Left cardiac atrium (tissue), 4 donors: ENCODE measurements at places on chromosomes 1 and 21. TPM values are rescaled to one million over a fixed set of nuclear protein-coding genes. Genes with fewer than 3 reads are reported as not detected.

Gene RXFP4
- not detected for total RNA-seq

DNA sequence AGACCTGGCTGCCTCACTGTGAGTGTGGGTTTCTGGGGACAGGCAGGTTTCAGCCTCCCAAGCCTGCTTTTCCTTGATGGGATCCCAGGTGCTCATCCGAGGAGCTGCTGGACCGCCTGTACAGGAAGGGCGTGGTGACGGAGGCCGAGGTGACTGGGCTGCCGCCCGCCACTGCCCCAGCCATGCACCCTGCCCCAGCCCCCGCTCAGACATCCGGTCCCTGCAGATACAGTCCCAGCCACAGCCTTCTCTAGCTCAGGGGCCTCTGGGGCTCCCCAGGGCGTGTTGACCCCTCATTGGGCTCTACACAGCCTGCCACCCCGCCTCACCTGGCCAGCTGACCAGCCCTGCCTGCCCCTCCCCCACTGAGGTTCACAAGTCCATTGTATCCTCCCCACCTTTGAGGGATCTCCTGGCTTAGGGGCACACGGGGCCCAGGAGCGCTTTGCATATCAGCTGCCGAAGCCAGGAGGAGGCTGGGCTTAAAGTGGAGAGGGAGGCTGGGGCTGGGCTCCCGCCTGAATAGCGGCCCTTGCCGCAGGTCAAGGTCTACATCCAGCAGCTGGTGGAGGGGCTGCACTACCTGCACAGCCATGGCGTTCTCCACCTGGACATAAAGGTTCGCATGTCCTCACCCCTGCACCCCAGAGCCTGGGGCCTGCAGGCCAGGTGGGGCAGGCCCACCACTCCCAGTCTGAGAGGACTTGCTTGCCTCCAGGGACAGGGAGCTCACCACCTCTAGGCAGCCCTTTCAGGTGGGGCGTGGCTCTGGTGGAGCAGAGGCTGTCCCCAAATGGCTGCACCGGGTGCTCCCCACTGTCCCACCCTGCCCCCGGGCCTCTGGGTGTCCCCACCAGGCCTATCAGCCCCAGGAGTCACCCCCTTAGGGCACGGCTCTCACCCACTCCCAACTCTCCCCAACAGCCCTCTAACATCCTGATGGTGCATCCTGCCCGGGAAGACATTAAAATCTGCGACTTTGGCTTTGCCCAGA is 38.5 kb downstream of the TRIM11 start:
- peak; percentile 28 for DNase-seq

GRCh38 chr1:219433496-219434131 is 179.3 kb downstream of the ZC3H11B start:
- no peak for DNase-seq

DNA sequence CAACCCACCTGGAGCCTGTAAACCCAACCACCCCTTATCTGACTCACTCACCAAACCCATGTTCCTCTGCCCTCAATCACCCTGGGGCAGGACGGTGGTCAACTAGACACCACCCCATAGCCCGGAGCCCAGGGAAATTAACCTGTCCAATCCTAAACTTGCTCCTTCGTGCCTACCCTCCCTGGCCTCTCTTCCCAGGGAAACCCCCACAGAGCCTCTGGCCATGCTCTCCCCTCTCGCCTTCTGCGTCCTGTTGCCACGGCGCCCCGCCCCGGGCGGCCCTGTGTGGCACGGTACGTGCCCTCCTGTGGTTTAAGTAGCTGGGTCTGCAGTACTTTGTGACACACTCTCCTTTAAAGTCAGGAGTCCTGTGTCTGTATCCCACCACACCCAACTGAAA is 4.0 kb upstream of the FTCD start:
- no peak for DNase-seq

DNA sequence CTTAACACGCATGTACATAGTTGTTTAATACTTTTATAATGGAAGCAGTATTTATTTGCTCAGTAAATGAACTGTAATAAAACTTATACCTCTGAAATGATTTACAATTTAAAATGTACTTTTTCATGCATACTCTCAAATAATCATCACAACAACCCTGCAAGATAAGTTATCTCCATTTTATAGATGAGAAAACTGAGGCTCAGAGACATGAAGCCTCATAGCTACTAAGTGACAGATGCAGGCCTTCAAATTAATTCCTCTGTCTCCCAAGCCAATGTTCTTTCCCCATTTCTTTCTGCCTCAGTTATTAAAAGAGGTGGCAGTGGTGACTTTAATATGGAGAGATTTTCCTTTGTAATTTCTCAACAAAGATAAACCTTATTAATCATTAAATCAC is 19.6 kb upstream of the CLCA1 start:
- DNase-seq, result no peak

DNA sequence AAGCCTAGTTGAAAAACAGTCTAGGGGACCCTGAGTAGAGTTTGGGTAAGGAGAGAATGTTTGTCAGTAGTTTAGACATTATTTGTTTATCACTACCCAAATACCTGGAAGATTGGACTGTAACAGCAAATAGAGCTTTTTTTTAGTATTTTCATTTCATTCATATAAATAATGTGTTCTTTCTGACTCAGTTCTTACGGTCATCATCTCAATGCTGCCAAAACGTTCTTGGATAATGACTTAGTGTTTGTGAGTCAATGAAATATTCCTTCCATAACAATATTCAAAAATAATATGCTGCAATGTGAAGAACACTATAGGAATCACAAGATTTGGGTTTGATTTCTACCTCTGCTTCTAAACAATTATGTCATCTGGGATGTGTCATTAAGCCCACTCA is 400.0 kb upstream of the PKN2 start:
- no peak for DNase-seq

DNA sequence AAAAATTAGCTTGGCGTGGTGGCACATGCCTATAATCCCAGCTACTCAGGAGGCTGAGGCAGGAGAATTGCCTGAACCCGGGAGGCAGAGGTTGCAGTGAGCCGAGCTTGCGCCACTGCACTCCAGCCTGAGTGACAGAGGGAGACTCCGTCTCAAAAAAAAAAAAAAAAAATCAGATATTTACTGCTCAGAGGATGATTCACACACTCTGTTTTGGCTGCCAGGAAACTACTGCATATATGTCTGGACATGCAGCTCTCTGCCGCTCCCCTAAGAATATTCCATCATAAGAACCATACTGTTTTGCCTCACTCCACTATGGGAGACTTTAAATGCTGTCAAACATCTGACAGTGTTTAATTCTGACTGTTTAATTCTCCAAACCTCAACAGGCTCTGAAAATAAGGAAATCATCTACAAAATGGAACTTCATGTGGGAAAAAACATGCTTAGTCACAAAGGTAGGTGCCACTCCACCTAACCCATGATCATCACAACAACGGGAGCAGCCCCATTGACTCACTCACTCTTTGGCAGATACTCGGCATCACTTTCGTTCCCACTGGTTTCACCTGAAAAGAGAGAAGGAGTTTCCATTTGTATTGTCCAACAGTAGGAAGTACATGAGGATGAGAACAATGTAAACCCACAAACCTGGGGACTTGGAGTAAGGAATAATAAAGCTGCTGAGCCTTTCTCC is 29.3 kb upstream of the BCAS2 start:
- DNase-seq, result no peak

DNA sequence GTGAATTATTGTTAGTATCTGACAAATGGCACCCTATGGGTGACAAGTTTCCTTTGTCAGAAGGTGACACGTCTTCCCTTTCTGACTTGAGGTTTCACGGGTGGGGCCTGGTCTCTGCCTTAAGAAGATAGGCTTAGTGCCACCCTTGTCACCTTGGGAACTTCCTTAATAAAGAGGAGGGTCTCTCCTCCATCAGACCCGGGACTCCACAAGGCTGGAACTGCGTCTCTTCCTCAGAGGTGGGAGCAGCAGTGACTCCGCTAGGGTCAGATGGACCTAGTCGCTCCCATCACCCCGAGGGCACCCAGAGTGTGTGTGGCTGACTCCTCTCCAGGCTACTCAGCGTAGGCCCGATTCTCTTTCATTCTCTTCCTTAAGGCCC is 774 bp upstream of the WDTC1 start:
- no peak for DNase-seq

DNA sequence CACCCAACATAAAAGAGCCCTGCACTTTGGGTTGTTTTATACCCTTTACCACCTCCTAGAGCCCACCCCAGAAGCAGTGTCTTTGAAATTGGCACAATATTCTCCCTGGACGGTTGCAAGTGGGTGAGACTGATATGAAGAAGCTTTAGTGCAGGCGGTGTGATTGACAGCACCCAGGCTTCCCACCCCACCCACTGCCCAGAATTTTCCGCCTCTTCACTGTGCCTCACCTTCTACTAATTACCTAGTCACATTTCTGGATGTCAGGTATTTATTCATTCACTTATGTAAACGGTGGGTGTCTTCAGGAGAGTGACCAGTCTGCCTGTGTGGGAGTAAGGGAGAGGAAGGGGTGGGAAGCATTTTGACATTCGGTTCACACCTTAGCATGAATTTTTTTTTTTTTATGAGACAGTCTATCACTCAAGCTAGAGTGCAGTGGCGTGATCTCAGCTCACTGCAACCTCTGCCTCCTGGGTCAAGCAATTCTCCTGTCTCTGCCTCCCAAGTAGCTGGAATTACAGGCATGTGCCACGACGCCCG is 1.7 kb upstream of the FAM89A start:
- no peak for DNase-seq

GRCh38 chr1:193260896-193261295 is 74.5 kb upstream of the B3GALT2 start:
- no peak for DNase-seq

- DNase-seq, result no peak
Observed at GRCh38 chr1:11748294-11749202, 12.6 kb downstream of the AGTRAP start.

DNA sequence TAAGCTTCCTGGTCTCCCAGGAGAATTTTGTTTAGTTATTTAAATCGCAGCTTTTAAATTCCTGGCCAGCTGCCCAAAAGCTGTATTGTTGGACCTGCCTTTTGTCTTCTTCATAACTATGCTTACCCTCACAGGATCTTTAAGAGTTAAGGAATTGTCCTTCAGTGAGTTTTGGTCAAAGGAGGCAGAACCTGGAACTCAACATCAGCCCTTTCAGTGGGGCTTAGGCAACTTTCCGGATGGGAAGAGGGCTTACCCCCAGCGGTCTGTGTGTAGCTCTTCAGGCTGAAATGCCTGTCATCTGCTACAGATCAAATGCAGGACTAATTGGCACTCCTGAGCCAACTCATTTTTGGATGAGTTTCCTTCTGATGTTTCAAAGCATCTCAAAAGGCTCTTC is 402.6 kb downstream of the SIPA1L2 start:
- no peak for DNase-seq

DNA sequence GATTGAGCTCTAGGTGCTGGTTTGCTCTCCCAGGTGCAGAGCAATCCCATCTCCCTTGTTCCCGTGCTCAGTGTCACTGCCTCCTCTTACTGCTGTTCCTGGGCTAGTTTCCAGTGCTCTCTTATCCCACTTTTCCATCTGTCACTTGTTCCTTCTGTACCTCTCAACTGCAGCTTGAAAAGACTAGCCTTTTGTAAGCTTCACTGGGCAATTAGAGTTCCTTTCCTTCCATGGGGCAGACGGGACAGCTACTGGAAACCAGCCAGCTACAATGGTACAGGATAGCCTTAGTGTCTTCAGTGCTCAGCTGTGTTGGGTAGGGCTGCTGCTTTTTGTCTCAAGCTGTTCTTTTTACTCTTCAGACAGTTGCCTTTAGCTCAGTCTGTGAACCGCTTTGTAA is 31.6 kb downstream of the AGT start:
- DNase-seq, result no peak

DNA sequence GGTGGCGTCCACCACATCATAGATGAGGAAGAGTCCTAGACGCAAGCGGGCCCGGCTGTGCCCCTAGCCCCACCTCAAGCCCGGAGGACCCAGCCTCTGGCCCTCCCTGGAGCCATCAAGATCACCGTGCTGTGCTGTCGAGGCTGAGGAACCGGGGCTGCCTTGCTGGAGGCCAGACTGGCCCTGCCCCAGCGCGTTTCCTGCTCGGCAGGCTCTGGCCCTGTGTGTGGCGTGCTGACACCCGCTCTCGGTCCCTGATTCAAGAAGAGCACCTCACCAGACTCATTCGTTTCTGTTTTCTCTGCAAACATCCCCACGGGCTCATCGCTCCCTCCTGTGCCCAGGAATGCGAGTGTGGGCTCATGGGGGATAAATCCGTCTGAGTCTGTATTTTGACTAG is 51.1 kb downstream of the GLIS1 start:
- no peak for DNase-seq

GRCh38 chr1:201090541-201090940 is 21.7 kb downstream of the CACNA1S start:
- no peak for DNase-seq

DNA sequence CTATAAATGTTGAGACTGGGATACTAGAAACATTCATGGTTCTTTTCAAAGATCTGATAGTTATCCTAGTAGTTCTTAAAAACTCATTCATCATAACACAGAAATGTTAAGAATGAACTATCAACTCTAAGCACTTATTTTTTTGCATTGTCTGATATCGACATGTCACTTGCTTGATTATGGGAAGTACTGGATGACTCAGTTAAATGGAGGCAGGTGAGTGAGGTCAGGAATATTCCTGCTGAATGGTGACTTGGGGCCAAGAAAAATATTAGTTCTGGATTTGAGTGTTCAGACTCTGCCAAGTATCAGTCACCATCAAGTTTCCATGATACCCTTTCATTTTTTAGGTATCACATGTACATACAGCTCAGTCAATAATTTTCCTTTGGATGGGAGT is 63.6 kb downstream of the NEK7 start:
- DNase-seq, result no peak

Gene B3GALT2
- 48.6 TPM for total RNA-seq

- DNase-seq, result no peak
Observed at GRCh38 chr1:32303997-32304622, 12.2 kb downstream of the HDAC1 start.

- DNase-seq, result peak; percentile 50
Observed at GRCh38 chr21:28099001-28099705, 893.5 kb downstream of the LTN1 start.

DNA sequence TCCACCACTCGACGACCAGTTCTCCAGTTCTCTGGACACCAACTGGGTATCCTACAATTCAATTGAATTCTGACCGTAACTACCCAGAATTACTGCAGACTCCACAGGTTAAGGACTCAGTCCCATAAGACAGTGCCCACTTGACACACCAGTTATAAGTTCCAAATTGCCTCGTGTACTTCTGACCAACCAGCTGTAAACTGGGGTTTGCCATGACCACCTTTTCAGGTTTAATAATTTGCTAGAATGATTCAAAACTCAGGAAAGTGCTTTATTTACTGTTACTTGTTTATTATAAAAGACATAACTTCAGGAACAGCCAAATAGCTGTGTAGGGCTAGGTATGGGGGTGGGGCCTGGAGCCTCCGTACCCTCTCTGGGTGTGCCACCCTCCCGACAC is 15.3 kb downstream of the NUDC start:
- DNase-seq, result no peak

Gene FOXD2
- total RNA-seq, result 0.06 TPM

GRCh38 chr21:30580132-30580531 is 10.1 kb downstream of the KRTAP22-2 start:
- no peak for DNase-seq

- DNase-seq, result no peak
Observed at GRCh38 chr1:226203240-226203639, 16.7 kb upstream of the ACBD3 start.

GRCh38 chr1:245685111-245685810 is 530.5 kb downstream of the KIF26B start:
- DNase-seq, result no peak

- no peak for DNase-seq
Observed at GRCh38 chr1:85692730-85693314, 15.4 kb downstream of the ZNHIT6 start.
